ENCODE measurements at places on chromosomes 2 and 18.

DNA sequence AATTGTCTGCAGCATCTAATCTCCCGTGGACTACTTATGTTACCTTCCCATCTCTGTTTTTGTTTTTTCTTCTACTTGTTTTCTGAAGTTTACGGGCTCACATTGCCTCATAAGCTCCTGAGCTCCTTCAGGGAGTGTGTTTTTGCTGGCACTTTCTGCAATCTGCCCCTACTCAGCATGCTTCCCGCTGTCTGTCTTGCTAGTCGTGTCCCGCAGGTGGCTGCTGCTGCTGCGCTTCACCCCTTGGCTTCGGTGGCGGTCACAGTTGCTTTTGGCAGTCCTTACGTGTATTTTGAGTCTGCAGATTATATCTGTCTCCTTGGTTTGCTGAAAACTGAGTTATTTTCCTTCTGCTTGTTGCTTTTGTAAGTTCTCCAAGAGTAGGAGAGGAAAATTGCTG, 37.3 kb downstream of the FER1L5 start:
- DNase-seq, result no peak

GRCh38 chr18:75216212-75216910, 5.8 kb downstream of the TSHZ1 start:
- no peak for DNase-seq

GRCh38 chr2:240353944-240354343, 81.5 kb upstream of the GPC1 start:
- DNase-seq, result no peak

- DNase-seq, result no peak
Observed at GRCh38 chr2:121309801-121310200, 24.8 kb upstream of the TFCP2L1 start.

GRCh38 chr18:55440988-55441387, 147.0 kb downstream of the TCF4 start:
- DNase-seq, result no peak

GRCh38 chr2:151374436-151374835, 17.0 kb downstream of the TNFAIP6 start:
- no peak for DNase-seq

GRCh38 chr2:105765415-105766299, 20.9 kb downstream of the NCK2 start:
- DNase-seq, result peak; percentile 41

GRCh38 chr18:36160959-36161371, 26.3 kb upstream of the MOCOS start:
- DNase-seq, result no peak

DNA sequence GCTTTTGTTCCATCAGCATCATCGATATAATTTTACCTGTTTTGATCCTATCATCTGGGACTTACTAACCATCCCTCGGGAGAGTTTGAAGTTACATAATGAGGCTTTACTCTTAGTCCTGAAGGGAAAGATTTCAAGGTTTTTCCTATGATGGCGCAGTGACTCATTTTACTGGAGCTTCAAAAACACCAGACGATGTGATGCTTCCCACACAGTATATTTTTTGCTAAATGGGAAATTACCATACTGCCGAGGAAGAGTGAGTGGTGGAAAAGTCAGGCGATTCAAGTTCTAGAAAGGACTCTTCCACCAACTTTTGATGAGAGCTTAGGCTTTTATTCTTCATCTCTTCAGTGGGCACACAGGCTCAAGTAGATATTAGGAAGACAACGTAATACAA, 44.6 kb upstream of the GCG start:
- no peak for DNase-seq

GRCh38 chr2:222423632-222424275, 589 bp upstream of the SGPP2 start:
- DNase-seq, result peak; percentile 62

GRCh38 chr2:37614061-37614738, 57.2 kb downstream of the CDC42EP3 start:
- no peak for DNase-seq

- DNase-seq, result no peak
Observed at GRCh38 chr2:7348761-7349160, 431.5 kb downstream of the RNF144A start.

DNA sequence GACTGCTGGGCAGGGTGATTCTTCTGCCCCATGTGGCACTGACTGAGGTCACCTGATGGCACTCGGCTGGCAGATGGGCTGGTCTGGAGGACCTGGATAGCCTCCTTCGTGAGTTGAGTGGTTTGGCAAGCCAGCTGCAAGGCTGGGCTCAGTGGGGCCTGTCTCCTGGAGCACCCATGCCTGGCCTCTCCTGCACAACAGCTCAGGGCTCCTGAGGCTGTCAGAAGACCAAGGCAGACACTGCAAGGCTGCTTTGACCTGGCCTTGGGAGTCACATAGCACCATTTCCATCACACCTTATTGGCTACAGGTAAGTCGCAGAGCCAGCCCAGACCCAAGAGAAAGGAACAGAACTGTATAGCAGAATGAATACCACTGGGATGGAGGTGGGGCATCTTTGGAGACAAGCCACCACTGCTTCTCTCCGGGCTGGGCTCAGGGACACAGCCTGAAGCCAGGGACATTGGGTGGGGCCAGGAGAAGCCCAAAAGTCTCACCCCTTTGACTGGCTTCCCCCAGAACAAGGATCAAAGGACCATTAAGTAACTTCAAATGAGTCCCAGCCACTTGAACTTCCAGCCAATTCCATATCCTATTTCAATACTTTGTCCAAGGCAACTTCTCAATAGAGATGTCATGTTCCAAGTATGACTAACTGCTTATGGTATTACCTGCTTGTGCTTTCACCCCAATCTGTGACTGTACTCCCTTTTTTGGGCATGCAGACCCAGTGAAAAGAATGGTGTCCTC, 156.3 kb downstream of the CABLES1 start:
- no peak for DNase-seq

DNA sequence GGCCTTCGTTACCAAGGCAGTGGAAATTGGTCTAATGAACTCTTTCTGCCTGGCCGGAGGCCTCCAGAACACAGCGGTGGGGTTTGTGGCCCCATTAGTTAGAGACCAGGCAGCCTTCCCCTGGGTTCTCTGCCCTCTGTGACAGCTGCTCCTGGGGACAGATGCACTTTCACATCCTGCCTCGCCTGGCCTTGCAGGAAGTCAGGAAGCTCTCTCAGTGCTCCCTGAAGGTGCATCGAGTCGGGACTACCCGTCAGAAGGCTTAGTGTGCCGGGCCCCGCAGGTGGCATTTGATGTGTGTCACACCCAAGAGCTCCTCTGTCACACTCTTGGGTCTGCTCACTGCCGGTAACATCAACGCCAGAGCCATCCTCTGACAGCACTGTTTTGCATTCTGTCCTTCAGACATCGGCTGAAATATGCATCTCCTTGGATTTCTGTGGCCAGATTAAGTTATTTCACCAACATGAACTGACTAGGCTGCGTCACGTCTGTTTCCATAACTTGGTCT, 158.3 kb downstream of the LDLRAD4 start:
- peak; percentile 66 for DNase-seq

DNA sequence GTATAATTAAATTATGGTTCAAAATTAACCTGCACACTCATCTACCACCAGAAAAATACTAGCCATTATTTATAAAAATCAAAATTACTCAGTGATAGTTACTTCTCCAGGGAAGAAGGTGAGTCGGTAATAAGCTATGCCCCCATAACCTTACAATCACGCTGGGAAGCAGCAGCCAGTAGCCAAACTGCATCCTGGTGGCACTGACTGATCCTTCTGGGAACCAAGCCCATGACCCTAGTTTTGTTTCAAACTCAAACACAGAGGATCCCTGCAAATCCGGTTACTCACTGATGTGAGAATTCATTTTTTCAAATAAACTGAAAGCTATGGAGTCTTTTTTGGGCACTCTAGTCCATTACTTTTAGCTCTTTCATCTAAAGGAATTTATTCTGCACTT, 88.2 kb upstream of the VWC2L start:
- DNase-seq, result no peak

DNA sequence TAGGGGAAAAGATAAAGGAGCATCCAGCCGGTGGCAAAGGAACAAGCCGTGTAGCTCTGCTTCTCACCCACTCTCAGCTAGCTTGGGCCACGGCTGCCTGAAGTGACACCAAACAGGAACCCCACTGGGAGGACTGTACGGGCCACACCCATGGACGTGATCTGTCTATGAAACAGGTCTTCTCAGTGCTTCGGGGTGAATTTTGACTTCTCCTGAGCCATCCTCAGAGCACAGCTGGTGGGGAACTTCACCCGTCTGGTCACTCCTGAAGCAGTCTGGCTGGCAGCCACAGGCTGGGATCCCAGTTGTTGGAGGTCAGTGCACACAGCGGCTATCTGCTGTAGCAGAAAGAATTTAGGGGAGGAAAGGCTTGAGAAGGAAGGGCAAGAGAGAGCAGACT, 223.8 kb downstream of the FAM210A start:
- no peak for DNase-seq

GRCh38 chr2:212959471-212960117, 191.8 kb downstream of the IKZF2 start:
- DNase-seq, result no peak

DNA sequence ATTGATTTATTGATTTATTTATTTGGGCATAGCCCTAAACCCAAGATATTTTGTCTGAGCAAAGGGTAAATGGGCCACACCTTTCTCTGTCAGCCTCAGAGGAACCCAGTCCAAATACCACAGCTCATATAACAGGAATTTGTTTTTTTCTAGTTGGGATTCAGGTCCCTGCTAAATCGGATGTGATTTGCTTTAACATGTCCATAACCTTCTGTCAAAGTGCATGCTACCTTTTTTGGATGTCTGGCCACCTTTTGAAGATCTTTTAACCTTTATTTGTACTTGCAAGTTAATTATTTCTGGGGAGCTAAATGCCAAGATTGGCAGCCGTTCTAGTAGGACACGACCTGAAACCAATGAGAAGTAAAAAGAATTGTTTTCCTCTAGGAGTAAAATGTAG, 303.2 kb upstream of the UBE2E3 start:
- DNase-seq, result no peak

GRCh38 chr2:128444121-128444771, 125.6 kb upstream of the HS6ST1 start:
- no peak for DNase-seq

DNA sequence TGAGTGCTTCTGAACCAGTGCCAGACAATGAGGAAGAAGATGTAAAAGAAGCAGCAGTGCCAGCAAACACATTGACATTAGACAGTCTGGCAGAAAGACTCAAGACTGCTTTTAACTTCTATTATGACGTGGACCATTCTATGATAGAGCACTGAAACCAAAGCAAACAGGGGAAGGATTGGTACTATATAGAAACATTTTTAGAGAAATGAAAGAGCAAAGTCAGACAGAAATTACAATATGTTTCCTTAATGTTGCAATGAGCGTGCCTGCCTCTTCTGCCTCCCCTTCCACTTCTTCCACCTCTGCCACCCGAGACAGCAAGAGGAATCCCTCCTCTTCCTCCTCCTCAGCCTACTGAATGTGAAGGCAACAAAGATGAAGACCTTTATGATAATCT, 39.7 kb downstream of the DHX57 start:
- no peak for DNase-seq

- DNase-seq, result no peak
Observed at GRCh38 chr2:105361102-105361889, 24.0 kb downstream of the C2orf49 start.

DNA sequence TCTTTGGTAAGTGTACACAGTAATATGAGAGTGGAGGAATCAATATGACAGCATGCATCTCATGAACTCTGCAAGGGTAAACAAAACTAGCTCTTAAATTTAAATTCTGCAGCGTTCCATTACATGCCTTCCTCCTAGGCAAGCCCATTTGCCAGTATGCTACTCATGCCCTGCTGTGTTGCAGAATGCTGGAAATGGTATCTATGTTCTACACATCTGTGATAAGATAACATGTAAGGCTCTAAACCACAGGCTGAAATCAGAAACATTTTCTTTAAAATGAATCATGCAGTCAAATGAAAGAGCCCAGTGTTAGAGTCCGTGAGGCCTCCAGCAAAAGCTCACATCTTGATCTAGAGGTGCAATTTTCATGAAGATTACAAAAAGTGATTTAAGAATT, 112.8 kb upstream of the FN1 start:
- no peak for DNase-seq

DNA sequence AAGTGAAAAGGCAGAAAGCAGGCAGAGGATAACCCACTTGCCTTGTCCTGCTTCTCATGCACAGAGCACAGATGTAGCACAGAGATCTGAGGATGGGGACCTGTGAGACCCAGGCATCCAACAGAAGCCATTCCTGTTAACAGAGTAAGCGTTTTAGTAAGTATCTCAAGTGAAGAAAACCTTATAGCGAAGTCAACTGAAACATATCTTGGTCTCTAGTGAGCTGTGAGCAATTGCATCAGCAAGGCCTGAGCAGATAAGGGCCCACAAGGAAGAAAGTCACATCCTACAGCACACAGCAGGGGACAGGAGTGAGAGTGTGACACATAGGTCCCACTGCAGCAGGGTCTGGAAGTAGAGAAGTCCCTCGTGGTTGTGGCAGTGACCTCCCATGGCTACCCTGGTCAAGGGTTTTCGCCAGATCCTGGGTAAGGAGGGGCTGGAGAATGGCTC, 248.7 kb upstream of the TNP1 start:
- no peak for DNase-seq

DNA sequence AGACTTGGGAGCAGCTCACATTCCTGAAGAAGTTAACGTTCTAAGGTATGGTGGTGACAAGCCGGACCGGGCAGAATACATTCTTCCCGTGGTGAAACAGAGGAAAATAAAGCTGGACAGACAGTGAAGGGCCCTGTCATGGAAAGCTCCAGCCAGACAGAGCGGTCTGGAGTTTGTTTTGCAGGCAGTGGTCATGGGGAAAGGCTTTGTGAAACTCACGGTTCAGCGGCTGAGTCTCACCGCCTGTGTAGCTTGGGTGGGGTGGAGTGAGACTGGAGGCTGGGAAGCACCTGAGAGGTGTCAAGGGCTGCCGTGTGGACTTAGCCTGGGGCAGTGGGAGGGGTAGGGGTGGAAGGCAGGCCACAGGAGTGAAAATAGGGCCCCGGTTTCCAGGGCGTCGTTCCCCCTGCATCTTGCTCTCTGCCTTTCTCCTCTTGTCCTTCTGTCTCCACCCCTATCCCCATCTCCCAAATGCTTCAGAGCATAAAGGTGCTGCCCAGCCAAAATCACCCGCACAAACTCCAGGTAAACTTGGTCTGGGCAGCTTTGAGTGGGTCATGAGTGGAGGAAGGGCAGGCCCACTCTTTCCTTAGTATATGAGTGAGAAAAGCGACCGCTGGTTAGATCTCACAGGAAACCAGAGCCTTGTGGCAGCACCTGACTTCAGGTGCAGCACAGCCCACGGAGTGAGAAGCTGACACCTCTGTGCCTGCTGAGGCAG, 11.4 kb upstream of the SLC20A1 start:
- no peak for DNase-seq

GRCh38 chr2:177599139-177599688, 206.6 kb downstream of the AGPS start:
- no peak for DNase-seq

GRCh38 chr2:8671176-8671575, 10.7 kb upstream of the ID2 start:
- no peak for DNase-seq

GRCh38 chr18:2707551-2708168, 52.1 kb downstream of the SMCHD1 start:
- DNase-seq, result no peak

- DNase-seq, result no peak
Observed at GRCh38 chr2:216201692-216202306, 92.7 kb downstream of the XRCC5 start.

All from stimulated activated naive CD8-positive, alpha-beta T cell treated with anti-CD3 and anti-CD28 coated beads, Interleukin-15, amount 100 ng/mL, for 72 hours (primary cell).